A549 treated with ZK216348 at 1 μM for 4 hours (cell line): ENCODE measurements at places on chromosomes 13 and 19. TPM values are rescaled to one million over a fixed set of nuclear protein-coding genes. Genes with fewer than 3 reads are reported as not detected.

UBL3 gene
- 5.3 to 9.4 TPM (median 7.5 TPM) in 5 replicates for total RNA-seq

GPR12 gene
- not detected in 5 replicates for total RNA-seq

ZNF439 gene
- not detected in 5 replicates for total RNA-seq

SULT2A1 gene
- total RNA-seq, result not detected in 5 replicates

ASPDH gene
- total RNA-seq, result not detected in 5 replicates

KLF16 gene
- 11.6 to 34.9 TPM (median 29.3 TPM) in 5 replicates for total RNA-seq

FGF22 gene
- total RNA-seq, result 0.21 to 1.0 TPM (median 0.87 TPM) in 5 replicates

PLPPR3 gene
- 1.2 to 7.0 TPM (median 5.6 TPM) in 5 replicates for total RNA-seq

CGB7 gene
- total RNA-seq, result 0.24 to 1.1 TPM (median 0.62 TPM) in 5 replicates

ZNF98 gene
- total RNA-seq, result not detected in 5 replicates

C3 gene
- total RNA-seq, result 38.5 to 59.5 TPM (median 46.6 TPM) in 5 replicates

ZNF491 gene
- not detected in 5 replicates for total RNA-seq

CCDC61 gene
- 2.6 to 6.1 TPM (median 4.8 TPM) in 5 replicates for total RNA-seq

DDX49 gene
- 34.2 to 45.5 TPM (median 42.4 TPM) in 5 replicates for total RNA-seq

WDR88 gene
- not detected in 5 replicates for total RNA-seq

ZNF470 gene
- total RNA-seq, result 1.4 to 1.7 TPM (median 1.6 TPM) in 5 replicates

APOC4 gene
- total RNA-seq, result not detected in 5 replicates

ACTMAP gene
- 13.2 to 20.0 TPM (median 18.7 TPM) in 5 replicates for total RNA-seq

PLIN4 gene
- 0.19 to 0.28 TPM (median 0.23 TPM) in 5 replicates for total RNA-seq

MEIS3 gene
- 28.9 to 46.6 TPM (median 36.9 TPM) in 5 replicates for total RNA-seq

CEACAM16 gene
- total RNA-seq, result 0.08 to 0.19 TPM (median 0.16 TPM) in 3 of 5 replicates, not detected in the others

IGFL1 gene
- 1.3 to 3.8 TPM (median 2.4 TPM) in 5 replicates for total RNA-seq

GIPC3 gene
- 0.16 to 0.27 TPM (median 0.19 TPM) in 5 replicates for total RNA-seq

ALKBH7 gene
- 17.0 to 39.5 TPM (median 27.5 TPM) in 5 replicates for total RNA-seq

OR7C1 gene
- total RNA-seq, result not detected in 5 replicates

CRLF1 gene
- 2.6 to 5.8 TPM (median 3.3 TPM) in 5 replicates for total RNA-seq
